ENCODE measurements at places on chromosomes 2 and 18. TPM values are rescaled to one million over a fixed set of nuclear protein-coding genes. Genes with fewer than 3 reads are reported as not detected.

DNA sequence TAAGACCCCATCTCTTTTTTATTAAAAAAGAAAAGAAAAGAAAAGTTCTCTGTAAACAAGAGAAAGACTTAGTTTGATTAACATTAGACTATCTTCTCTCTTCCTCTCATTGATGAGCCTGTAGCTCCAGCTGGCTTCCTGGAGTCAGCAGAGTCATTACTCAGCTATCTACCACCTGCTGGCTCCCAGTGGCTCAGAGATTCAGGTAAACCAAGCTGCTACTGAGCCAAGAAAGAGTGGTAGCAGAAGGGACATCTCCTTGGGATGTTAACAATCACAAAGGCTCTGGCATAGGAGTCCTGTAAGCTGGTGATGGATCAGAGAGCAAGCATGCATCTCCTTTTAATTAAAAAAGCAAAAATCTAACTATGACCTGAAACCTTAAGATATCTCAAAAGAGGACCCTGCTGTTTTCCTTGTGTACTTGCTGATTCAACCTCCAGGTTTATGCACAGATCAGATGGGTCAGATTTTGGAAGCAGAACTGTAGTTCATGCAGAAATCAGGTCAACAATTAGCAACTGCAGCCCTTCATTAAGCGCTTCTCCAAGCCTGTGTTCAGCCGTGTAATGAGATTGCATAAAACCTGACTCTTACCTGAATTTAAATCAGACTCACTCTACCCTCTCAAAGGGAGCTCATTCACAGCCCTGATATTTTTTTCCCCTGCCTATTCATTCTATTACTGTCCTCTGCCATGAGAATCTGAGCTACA lies 225.8 kb downstream of the RNF152 start:
- no peak for DNase-seq

GRCh38 chr2:71787476-71788185 lies 334.3 kb downstream of the DYSF start:
- DNase-seq, result no peak

- no peak for DNase-seq
Measured at GRCh38 chr2:54546923-54547720, 91.0 kb downstream of the SPTBN1 start.

DNA sequence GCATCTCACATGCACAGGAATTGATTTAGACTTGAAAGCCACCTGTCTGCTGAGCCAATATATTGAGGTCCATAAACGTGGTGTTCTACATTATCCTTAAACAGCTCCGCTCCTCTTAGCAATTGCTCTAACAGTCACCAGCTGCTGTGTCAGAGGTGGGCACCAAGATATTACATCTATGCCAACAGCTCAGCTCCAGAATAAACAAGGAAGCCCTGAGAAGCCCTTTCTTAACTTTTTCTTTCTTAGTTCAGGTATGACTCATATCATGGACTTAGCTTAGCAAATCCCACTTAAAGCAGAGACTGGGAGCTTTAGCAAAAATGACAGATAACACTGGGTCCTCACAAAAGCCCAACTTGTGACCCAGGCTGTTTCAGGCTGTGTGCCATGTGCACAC lies 436.6 kb downstream of the IRS1 start:
- no peak for DNase-seq

- no peak for DNase-seq
Measured at GRCh38 chr2:128786316-128786715, 467.6 kb upstream of the HS6ST1 start.

- peak; percentile 6 for DNase-seq
Measured at GRCh38 chr2:207983641-207984042, 41.7 kb downstream of the PLEKHM3 start.

GRCh38 chr18:48197819-48198218 lies 211.4 kb downstream of the ZBTB7C start:
- no peak for DNase-seq

DNA sequence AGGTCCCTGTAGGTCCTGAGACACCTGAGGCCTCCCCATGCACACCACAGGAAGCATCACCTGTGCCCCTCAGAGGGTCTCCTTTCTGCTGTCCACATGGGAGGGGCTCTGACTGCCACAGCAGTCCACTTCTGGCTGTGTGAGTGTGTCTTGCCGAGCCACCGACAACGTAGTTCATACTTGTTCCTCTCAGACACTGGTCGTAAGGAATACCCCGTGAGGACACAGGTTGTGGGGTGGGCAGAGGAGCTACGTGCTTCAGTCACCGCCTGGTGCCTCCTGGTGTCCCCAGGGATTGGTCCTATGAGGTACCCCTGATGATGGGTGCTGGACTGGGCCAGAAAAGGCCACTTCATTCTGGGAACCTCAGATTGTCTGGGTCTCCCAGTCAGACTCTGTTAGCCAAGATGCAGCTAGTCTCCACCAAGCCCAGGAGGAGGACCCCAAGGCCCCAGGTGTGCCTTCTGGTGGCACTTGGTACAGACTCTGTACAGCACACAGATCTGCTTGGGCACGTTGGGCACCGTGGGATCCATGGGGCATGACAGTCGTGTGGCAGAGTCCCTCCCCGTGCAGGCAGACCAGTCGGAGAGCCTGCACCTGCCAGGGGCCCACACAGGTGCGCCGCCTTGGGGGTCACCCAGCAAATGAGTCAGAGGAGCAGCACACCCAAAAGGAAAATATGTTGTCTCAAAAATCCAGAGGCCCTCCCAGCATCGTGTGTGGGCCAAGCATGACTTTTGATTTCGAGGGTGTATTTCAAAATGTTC lies 2.5 kb downstream of the ARHGEF4 start:
- no peak for DNase-seq

RGPD3 gene
- polyA plus RNA-seq, result 0.22 TPM

RTP5 gene
- polyA plus RNA-seq, result not detected

INHBB gene
- polyA plus RNA-seq, result 0.90 TPM

All from hindlimb muscle (tissue), 1 donor.